ENCODE measurements at places on chromosomes 1 and 21. TPM values are rescaled to one million over a fixed set of nuclear protein-coding genes. Genes with fewer than 3 reads are reported as not detected.
A peak's percentile ranks its signal among the peaks of the same experiment; 100 is the strongest.

WNT4 gene
- total RNA-seq: not detected

- H3K4me1 ChIP-seq: peaks cover 35% of the 10 kb centered on the region
- no peak for DNase-seq
- peak overlapping the region; percentile 77 for H3K4me3 ChIP-seq
- H3K27ac ChIP-seq: peak overlapping the region; percentile 87
These were observed 10.1 kb downstream of the ENTREP3 start for GRCh38 chr1:155245163-155245524.

GRCh38 chr1:212515329-212515760 is 82.6 kb downstream of the NENF start:
- H3K27ac ChIP-seq: no peak overlapping the region
- no peaks in the 10 kb centered on the region for H3K4me1 ChIP-seq
- no peak overlapping the region for H3K4me3 ChIP-seq
- H3K27me3 ChIP-seq: peaks cover 65% of the 10 kb centered on the region
- DNase-seq: no peak
- no peaks in the 10 kb centered on the region for H3K36me3 ChIP-seq

GRCh38 chr1:50982611-50983010 is 12.6 kb downstream of the CDKN2C start:
- no peaks in the 10 kb centered on the region for H3K36me3 ChIP-seq
- peaks cover 62% of the 10 kb centered on the region for H3K27me3 ChIP-seq
- no peak overlapping the region for H3K27ac ChIP-seq
- H3K4me1 ChIP-seq: peaks cover 10% of the 10 kb centered on the region
- no peak overlapping the region for H3K4me3 ChIP-seq
- DNase-seq: no peak

AKR7A3 gene
- total RNA-seq: 1.4 TPM
